ENCODE measurements at places on chromosomes 13 and 19. TPM values are rescaled to one million over a fixed set of nuclear protein-coding genes. Genes with fewer than 3 reads are reported as not detected.

Gene AP2S1
- 160 TPM for total RNA-seq

Gene TIMM13
- 40.2 TPM for total RNA-seq

Gene SLC35E1
- total RNA-seq: 25.6 TPM

Gene ATP4B
- not detected for total RNA-seq

Gene SIGLEC11
- total RNA-seq: not detected

Gene EBPL
- total RNA-seq: 55.9 TPM

Gene LENG1
- 6.4 TPM for total RNA-seq

Gene PLIN4
- total RNA-seq: 3.3 TPM

Gene CEACAM19
- 3.7 TPM for total RNA-seq

Gene DMWD
- 40.8 TPM for total RNA-seq

Gene ZNF726
- 5.7 TPM for total RNA-seq

Gene LGALS14
- not detected for total RNA-seq

Gene AXL
- total RNA-seq: 28.4 TPM

Gene APOC1
- total RNA-seq: 1.5 TPM

Gene ZNF534
- 0.06 TPM for total RNA-seq
